ENCODE measurements at places on chromosomes 1 and 21.

DNA sequence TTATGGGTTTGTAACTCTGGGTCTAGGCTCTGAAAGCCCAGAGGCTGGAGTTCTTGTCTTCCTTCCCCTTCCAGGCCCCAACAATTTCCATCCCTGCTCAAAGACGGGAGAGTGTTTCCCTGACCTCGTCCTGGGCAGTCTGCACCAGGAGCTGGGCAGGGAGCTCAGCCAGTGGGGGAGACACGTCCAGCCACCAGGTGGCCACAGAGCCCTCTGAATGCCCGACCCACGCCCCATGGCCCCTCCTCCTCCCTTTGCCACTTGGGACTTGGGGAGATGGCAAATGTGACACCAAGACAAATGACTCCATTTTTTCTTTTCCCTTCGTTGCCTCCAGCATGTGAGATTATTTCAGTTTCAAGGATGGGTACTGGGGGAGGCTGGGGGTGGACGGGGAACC lies 159.9 kb upstream of the AJAP1 start:
- no peak for DNase-seq

- DNase-seq: peak; percentile 79
These were observed 65.7 kb downstream of the SDC3 start for GRCh38 chr1:30842697-30843354.

DNA sequence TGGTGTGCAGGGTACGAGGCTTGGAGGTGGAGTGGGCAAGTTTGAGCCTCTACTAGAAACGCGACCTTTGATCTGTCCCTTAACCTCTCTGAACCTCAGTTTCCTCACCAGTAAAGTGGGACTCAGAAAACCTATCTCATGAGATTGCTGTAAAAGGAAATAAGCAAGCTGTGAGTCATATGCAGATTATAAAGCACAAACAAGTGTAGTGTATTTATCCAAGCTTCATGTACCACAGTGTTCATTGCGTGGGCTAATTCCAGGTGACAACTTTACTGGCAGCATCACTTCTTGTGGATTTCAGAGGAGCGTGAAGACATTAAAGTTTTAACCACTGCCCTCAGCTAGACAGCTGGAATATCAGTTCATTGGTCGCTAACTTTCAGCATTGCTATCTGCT lies 44.4 kb downstream of the ZNF697 start:
- DNase-seq: no peak

GRCh38 chr1:15571266-15571665 lies 13.6 kb downstream of the AGMAT start:
- no peak for DNase-seq

GRCh38 chr1:116365353-116365780 lies 7.7 kb upstream of the ATP1A1 start:
- DNase-seq: no peak

- DNase-seq: no peak
These were observed 74.6 kb downstream of the DNTTIP2 start for GRCh38 chr1:93804412-93804811.

DNA sequence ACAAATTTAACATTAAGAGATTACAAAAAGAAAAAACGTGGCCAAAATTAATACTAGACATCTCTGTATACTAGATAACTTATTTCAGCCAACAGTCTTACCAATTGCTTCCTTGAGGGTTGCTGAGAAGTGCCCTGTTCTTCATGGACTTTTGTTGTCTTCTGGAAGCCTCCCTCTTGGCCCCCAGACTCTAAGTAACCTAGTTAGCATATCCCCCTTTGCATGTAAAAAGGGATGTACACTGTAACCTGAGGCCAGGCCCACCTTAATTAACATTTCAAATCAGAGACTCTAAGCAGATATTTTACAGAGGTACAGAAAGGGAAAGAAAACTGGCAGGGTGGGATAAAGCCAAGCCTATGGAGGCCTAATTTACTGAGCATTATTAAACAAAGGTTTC lies 1047.3 kb downstream of the ADGRL2 start:
- no peak for DNase-seq
